AG04450 (cell line): ENCODE measurements at places on chromosomes 1 and 21. TPM values are rescaled to one million over a fixed set of nuclear protein-coding genes. Genes with fewer than 3 reads are reported as not detected.

GRCh38 chr1:241742084-241742483 lies 90.0 kb downstream of the WDR64 start:
- no peak for DNase-seq

DNA sequence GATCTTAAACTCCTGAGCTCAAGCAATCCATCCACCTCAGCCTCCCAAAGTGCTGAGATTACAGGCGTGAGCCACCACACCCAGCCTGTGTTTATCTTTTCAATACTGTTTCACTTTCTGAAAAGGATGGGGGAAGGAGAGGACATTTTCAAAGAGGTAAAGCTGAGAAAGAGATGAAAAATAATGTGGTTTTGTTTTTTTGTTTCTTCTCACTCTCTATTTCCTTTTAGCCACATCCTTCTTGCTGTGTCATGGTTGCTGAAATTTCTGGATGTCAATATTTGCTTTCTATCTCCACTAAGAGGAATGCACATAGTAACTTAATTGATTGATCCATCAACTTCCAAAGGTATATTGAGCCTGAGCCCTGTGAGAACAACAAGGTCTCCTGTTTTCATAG lies 6.4 kb upstream of the C1orf21 start:
- DNase-seq: no peak

DNA sequence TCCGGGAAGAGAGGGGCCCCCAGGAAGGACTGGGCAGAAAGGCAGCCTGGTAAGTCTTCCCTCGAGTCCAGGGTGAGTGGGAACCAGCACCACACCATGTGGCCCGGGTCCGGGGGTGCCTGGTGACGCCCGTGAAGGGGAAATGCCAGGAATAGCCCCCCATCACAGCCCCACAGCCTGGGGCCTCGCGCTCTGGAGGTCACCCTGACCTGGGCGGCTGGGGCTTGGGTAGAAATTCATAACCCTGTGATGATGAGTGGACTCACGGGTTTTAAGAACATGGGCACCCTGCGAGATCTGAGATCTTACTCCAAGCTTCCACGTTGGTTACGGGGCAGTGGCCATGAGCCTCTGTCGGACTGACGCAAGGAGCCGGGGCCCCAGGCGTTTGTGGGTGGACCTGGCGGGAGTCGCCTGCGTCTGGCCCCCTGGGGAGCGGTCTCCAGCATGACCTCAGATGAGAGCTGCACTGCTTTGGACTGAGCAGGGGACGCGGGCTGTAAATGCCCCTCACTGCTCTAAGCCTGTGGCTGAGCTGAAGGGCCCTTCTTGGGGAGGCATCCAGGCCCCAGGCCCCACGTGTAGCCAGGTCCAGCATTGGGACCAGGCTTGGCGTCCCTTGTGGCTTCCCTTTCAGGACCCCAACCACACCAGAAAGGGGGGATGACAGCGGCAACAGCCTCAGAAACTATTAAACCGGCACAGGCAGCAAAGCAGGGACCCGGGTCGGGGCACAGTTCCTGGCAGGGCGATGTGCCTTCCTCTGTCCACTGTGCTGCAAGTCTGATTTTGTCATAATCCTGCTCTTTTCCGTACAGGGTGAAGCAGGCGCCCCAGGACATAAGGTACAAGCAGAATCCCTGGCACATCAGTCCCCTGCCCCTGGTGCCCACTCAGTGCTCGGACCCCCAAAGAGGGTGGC lies 60.0 kb downstream of the SLC19A1 start:
- no peak for DNase-seq

DNA sequence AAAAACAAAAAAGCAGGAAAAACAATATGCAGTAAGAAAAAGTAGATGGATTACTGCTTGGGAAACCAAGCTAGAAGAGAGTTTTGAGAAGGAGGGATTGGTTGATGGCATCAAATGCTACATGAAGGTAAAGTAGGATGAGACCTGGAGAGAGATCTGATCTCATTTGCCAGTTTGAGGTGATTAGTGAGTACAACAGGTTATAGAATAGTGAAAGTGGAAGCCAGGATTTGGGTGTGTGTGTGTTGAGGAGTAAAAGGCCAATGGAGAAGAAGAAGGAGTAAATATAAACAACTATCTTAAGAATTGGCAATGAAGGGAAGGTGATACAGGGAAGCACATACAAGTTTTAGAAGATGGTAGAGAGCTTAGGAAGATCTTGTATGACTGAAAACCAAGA lies 76.7 kb downstream of the DISP1 start:
- DNase-seq: no peak

- DNase-seq: no peak
These were observed 56.7 kb upstream of the GFI1 start for GRCh38 chr1:92543131-92544055.

DNA sequence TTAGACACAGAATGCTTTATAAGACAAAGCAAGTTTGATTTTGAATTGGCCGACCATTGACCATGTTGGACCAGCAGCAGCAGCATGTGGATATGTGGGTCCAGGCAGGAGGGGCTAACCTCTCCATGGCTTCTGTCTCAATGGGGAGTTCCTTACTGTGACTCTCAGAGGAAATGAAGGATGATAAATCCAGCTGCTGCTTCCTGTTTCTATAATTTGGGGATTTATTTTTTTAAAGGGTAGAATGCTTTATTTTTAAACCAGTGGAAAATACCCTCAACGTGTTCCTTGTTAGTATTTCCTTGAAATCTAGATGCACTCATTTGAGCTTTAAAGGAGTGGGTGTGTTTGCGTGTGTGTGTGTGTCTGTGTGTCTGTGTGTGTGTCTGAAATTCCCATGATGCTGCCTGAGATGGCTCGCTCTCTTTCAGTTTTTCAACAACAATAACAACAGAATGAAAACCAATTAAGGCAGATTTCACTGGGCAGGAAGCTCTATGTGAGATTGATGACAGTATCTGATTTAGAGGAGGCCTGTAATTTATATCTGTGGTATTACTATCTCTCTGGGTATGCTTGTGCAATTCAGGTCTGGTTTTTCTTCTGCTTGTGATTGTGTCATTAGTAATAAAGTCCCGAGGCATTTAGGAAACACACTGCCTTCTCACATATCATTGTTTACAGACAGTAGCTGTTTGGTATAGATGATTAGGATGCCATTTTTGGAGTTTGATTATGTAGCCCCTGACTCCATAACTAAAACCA lies 86.1 kb upstream of the ZNF326 start:
- no peak for DNase-seq

GRCh38 chr1:205319081-205320018 lies 2.2 kb downstream of the NUAK2 start:
- no peak for DNase-seq

- DNase-seq: no peak
These were observed 73.2 kb downstream of the NKAIN1 start for GRCh38 chr1:31166462-31166861.

GRCh38 chr1:78032996-78033796 lies 12.6 kb upstream of the GIPC2 start:
- DNase-seq: no peak

- no peak for DNase-seq
These were observed 49.3 kb upstream of the AJAP1 start for GRCh38 chr1:4605158-4605557.

- DNase-seq: no peak
These were observed 14.4 kb upstream of the SELP start for GRCh38 chr1:169644297-169644696.

DNA sequence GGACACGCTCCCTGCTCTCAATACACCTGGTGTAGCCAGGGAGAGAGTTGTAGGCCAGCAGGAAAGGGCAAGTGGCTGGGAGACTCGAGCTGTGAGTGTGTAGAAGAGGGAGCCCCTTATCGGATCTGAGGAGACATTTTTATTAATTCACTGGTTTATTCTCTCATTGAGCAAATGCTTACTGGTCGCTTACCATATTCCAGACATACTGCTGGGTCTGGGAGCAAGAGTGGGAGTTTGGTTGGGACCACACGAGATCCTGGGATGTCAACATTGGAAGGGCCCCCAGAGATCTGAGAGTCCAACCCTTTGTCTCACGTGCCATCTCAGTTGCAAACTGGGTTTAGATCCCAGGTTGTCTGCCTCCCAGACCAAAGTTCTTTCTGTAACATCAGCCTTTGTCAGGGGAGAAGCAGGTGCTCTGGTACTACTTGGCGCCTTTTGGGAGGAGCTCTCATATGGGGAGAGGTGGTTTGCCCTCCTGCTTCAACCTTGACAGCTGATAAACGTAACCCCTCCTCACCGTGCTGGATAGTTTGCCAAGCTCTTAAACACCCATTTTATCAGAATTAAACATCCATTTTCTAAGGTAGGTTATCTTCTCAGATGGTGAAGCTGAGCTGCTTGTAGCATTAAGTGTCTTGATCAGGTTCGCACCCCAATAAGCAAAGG lies 742 bp downstream of the TMEM222 start:
- DNase-seq: no peak

DNA sequence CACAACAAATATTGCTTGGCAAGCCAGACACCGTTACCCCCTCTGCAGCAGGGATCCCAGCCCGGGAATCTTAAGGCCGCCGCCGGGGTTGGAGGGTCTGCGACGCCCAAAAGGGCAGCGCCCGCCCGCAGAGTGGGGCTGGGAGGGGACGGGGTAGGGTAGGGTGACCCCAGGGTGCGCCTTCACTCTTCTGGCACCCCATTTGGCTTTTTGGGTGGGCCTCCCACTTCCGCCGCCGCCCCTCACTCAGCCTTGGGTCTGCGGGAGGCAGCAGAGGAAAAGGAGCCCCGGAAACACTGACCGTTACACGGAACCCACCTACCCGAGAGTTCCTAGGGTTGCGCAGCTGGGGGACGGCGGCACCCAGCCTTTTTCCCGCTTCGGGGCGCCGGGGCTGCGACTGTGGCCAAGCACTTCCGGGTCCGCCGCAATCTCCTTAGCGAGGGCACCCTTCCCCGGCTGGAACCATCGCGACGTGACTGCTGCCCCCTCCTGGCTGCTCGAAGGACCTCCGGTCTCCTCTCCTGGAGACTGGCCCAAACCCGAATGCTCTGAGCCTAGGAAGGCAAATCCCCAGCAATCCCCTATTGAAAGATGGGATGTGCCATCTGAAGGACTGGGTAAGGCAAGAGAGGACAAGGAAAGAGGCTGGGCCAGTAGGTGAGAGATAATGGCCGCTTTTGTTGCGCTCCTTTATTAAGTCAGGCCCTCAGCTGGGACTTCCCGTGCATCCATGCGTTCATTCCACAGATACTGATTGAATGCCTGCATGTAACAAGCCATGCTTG lies at the start of gene PIGC:
TSS of gene PIGC (minus strand) at position 404 of the 788 bp plus-strand sequence. CDS start 1,447 bp downstream, outside the sequence.
- peak; percentile 60 for DNase-seq

DNA sequence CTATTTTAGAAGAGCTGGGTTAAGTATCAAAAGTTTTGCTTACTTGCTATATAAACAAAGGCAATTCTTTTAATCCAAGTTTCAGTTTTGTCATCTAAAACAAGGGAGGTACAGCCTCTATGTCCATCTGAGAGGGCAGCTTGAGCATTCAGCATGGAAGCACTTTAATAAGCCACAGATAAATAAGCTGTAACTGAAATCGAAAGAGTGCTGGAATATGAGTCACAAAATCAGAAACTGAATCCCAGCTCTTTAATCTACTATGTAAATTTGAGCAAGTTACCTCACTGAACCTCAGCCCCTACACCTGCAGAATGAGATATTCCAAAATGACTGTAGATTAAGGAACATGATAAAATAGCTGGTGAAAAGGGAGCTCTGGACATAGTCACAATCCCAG lies 80.0 kb upstream of the HP1BP3 start:
- DNase-seq: no peak

GRCh38 chr1:246569248-246570238 lies 3.3 kb downstream of the CNST start:
- no peak for DNase-seq

- DNase-seq: no peak
These were observed 46.3 kb downstream of the KIF21B start for GRCh38 chr1:200977071-200977754.

Gene C1orf87
- polyA plus RNA-seq: not detected in 2 replicates

Gene NID1
- polyA plus RNA-seq: 129 and 137 TPM in 2 replicates

Gene MIXL1
- polyA plus RNA-seq: 0.12 and 0.21 TPM in 2 replicates

Gene SYDE2
- polyA plus RNA-seq: 4.7 and 5.7 TPM in 2 replicates

Gene PTPN22
- polyA plus RNA-seq: 0.17 and 0.21 TPM in 2 replicates

Gene GLIS1
- 0.77 and 1.3 TPM in 2 replicates for polyA plus RNA-seq
